ENCODE measurements at places on chromosomes 5 and 9. TPM values are rescaled to one million over a fixed set of nuclear protein-coding genes. Genes with fewer than 3 reads are reported as not detected.

The FGF1 gene
- not detected for total RNA-seq

The PCDHGC5 gene
- total RNA-seq, result 4.0 TPM

The RUFY1 gene
- total RNA-seq, result 30.4 TPM

The ZDHHC11B gene
- 42.8 TPM for total RNA-seq

- DNase-seq, result no peak
Measured at GRCh38 chr5:61319388-61320146, 12.5 kb upstream of the ZSWIM6 start.
